ENCODE measurements at places on chromosomes 1 and 21. TPM values are rescaled to one million over a fixed set of nuclear protein-coding genes. Genes with fewer than 3 reads are reported as not detected.

Gene WLS
- 163 TPM for total RNA-seq

Gene KLF17
- not detected for total RNA-seq

Gene PALMD
- 140 TPM for total RNA-seq

Gene CFHR4
- not detected for total RNA-seq

Gene FAAH
- not detected for total RNA-seq

Gene PRRC2C
- 164 TPM for total RNA-seq

DNA sequence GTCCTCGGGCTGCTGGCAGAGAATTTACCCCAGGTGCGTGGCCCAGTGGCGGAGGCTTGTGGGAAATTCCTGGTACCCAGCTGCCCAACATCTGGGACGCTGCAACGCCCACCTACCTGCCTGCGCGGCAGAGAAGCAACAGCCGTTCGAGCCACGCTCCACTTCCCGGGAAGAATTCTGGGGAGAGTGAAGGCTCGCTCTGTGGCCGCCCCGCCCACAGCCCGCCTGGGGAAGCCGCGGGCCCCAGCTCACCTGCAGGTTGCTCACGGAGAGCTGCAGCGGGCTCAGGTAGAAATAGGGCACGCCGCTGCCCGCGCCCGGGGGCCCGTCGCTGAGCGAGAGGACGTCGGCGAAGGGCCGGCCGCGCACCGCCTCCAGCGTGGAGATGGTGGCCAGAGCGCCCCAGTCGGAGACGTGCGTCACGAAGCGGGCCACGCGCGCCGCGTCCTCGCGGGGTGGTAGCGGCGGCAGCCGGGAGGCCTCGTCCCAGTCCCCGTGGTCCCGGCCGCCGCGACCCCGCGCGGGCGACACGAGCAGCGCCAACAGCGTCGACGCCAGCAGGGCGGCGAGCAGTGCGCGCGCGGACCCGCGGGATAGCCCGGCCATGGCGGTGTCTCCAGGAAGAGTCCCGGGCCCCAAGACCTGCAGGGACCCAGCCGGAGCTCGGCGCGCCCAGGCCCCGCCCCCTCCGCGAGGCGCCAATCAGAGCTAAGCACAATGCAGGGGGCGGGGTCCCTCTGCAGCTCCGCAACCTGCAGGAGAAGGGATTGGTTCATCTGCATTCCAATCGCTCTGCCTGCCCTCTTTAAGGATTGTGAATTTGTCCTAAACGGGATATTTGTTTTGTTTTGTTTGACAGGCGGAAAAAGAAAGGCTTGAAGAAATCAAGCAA, at the start of gene CREG1:
TSS of gene CREG1 (minus strand) at position 627 of the 892 bp plus-strand sequence.
- peak; percentile 91 for DNase-seq

DNA sequence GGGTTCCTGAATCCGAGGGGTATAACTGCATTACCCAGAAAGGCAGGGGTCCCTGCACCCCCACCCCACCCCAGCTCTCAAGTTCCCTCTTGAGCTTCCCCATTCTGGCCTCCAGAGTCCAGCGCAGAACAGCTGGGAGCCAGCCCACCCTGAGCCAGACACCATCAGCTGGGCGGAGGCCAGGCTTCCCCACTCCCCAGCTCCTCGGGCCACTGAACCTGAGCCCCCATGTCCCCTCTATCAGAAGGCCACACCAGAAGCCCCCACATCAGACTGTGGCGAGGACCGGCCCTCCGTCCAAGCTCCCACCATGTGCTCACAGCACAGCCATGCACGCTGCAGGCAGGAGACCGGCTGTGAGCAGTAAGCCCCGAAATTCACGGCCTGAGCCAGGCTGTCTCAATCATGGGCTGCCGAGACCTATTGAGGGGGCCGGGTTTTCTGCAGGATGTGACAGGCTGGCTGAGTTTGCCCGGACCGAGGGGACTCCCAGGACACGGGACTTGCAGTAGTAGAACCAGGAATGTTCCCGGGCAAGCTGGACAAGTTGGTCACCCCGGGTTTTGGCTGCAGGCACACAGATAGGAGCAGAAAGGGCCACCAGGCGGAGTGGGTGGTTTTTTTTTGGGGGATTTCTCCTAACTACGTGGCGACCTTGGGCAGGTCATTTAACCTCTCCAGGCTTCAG, 25.5 kb upstream of the TNFRSF1B start:
- DNase-seq = no peak

DNA sequence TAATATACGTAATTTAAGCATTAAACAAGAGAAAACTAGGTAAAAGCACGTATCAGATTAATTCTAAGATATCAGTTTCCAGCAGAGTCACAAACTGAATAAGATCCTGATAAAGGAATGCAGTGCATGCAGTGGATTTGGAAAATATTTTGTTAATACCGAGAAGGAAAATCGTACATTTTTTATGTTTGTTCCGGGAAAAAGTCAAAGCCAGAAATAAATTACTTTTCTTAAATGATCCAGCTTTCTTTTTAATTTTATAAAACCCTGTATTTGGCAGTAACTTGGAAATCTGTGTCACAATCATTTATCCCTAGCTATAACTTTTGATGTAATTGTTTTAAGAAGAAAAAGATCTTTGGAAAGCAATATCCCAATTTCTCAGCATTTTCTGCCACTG, 955 bp downstream of the PALMD start:
- no peak for DNase-seq

DNA sequence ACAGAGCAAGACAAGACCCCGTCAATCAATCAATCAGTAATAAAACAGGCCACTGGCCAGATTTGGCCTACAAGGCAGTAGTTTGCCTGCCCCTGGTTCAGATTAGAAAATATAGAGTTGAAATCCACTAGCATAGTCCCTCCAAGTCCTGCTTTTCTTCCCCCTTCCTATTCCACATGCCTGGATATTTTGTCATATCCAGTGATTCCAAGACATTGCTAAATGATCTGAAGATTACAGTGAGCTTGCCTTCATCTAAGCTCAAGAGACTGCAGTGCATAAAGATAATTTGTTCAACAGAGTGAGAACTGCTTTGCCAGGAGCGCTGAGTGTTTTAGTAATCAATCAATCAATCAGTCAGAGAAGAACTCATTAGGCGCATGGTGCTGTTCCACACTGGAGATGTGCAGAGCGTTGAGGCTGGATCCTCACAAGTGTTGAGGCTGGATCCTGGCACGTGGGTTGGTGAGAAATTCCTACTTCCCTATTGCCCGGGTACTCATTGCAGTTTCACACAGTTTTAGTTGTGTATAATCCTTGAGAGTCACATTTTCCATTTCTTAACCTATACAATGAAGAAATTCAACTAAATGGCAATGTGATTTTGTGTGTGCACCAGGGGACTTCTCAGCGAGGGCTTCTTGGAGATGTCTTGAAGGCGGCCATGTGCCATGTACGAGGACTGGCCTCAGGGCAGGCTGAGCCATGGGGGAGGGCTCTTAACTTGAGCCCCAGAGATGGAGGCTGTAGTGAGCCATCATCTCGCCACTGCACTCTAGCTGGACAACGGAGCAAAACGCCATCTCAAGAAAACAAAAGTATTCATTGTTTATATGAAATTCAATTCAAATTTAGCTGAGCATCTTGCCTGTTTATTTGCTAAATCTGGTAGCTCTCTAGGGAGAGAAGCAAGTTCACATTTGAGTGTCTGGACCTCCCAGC, 76.3 kb downstream of the TOMM20 start:
- no peak for DNase-seq

DNA sequence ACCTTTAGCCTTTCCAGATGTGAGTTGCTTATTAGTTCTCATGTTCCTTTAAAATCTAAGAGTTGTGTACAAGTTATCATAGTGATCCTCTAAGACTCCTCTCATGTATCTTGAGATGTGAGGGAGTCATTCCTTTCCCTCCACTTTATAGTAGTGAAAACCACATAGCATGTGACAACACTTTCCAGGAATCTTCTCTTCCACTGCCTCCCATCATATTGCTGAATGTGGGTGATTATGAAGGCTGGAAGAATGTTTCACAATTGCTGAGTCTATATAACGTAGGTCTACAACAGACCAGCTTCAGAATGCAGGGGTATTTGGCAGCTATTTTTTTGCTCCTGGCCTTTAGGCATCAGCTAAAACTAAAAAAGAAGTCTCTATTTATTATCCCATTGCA, 44.7 kb upstream of the LRRC7 start:
- no peak for DNase-seq

DNA sequence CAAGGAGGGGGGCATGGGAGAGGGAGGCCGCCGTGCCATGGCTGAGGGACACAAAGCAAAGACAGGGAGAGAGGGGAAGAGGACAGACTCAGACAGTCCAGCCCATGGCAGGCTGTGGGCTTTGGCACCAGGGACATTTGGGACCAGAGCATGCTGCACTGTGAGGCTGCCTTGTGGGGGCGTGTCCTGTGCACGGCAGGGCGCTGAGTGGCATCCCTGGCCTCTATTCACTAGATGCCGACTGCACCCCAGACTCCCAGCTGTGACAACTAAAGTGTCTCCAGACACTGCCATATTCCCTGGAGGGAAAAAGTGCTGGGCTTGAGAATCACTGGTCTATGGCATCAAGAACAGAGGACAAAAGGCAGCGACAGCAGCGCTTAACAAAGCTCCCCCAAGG, 18.6 kb upstream of the PRDM15 start:
- DNase-seq = no peak

DNA sequence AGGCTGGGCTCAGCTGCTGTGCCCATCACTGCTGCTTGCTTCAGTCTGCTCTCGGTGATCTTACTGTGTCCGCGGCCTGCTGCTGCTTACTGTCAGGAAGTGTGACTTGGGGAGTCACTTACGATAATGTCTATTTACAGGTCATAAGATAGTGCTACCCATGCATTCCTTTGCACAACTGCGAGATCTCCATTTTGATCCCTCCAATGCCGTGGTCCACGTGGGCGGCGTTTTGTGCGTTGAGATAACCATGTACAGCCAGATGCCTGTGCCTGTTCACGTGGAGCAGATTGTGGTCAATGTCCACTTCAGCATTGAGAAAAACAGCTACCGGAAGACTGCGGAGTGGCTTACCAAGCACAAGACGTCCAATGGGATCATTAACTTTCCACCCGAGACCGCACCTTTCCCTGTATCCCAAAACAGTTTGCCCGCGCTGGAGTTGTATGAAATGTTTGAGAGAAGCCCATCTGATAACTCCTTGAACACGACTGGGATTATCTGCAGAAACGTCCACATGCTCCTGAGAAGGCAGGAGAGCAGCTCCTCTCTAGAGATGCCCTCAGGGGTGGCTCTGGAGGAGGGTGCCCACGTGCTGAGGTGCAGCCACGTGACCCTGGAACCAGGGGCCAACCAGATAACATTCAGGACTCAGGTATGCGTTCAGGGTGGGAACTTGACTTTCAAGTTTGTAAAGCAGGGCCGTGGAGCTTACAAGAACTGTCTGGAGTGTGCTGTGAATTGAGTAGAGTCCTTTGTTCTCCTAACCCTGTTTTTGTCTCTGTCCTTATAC, 24.4 kb upstream of the PWP2 start:
- no peak for DNase-seq

DNA sequence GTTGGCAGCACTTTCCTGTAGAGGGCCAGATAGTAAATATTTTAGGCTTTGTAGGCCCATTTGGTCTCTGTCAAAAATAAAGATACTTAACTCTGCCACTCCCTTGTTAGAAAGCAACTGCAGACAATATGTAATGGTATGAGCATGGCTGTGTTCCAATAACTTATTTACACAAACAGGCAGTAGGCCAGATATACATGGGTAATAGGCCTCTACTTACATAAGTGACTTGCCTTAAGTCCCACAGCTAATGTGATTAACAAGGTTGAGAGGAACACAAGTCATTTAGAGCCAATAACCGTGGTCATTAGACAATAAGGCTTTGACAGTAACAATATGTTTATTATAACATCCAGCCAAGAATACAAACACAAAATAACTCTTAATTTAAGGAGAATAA, 17.4 kb downstream of the CCT8 start:
- no peak for DNase-seq

- DNase-seq = no peak
These were observed 190.6 kb downstream of the MRPL39 start for GRCh38 chr21:25416669-25417068.

DNA sequence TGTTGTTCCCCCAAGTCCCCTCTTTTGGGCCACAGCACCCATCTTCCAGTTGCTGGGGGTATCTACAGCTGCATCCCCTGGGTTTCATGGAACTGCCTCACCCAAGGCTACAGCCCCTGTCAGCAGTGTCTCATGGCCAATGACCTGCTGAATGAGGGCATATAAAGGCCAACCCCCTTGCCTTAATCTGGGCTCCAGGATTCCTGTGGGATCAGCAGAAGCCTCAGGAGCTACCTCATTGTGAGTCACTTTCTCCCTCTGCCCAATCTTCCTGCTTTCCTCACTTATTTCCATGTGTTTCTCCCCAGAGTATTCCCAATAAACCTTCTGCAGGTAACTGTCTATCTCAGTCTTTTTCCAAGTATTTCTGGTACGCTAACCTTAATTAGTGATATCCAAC, 37.3 kb upstream of the SYT14 start:
- peak; percentile 16 for DNase-seq

GRCh38 chr1:88982055-88982454, 10.4 kb downstream of the KYAT3 start:
- no peak for DNase-seq

DNA sequence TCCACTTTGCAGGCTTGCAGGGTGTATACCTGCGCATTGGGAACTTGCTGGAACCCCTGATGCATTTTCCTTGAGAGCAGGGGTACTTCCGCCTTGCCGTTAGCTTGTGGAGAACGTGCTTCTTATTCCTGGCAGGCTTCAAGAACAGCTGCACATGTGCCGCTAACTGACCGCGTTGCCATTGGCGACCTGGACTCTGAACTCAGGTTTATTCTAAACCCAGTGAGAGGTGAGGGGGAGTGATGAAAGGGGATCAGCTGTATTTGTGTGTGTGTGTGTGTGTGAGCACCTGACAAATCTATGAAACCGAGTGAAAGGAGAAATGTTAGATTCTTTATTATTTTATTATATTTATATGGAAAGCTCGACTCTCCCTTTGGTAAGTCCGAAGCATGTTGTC, 128.6 kb downstream of the HUNK start:
- DNase-seq = no peak

DNA sequence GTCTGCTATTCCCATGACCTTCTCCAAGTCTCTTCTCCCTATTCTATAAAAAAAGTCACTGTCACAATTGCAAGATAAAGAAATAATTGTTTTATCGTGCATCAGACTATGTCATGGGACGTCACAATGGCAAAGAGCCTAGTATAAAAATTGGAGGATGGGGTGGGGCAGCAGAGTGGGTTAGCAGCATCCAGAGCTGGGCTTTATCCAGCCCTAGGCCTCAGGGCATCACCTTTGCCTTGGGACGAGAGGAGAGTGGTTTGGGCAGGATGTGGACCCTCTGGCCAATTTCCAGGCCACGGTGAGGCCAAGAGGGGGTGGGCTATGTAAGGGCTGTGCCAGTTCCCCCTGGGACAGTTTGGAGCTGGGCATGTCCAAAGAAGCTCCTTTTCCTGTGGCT, 25.7 kb downstream of the WNT4 start:
- DNase-seq = no peak

- DNase-seq = peak; percentile 87
These were observed 4.2 kb downstream of the RERE start for GRCh38 chr1:8813016-8813763.

- DNase-seq = no peak
These were observed 177.1 kb upstream of the RAB4A start for GRCh38 chr1:229093609-229094336.

- no peak for DNase-seq
These were observed 30.7 kb downstream of the EIF2D start for GRCh38 chr1:206581571-206581981.
